ENCODE measurements at places on chromosomes 4 and X. TPM values are rescaled to one million over a fixed set of nuclear protein-coding genes. Genes with fewer than 3 reads are reported as not detected.

Gene WDFY3
- 80.1 TPM for total RNA-seq

Gene PLA2G12A
- 41.3 TPM for total RNA-seq

Gene NHS
- 11.5 TPM for total RNA-seq

Gene PDE6B
- total RNA-seq: 2.3 TPM

Gene HPGD
- total RNA-seq: not detected

Gene CLNK
- total RNA-seq: not detected

Gene NKX6-1
- 0.49 TPM for total RNA-seq

DNA sequence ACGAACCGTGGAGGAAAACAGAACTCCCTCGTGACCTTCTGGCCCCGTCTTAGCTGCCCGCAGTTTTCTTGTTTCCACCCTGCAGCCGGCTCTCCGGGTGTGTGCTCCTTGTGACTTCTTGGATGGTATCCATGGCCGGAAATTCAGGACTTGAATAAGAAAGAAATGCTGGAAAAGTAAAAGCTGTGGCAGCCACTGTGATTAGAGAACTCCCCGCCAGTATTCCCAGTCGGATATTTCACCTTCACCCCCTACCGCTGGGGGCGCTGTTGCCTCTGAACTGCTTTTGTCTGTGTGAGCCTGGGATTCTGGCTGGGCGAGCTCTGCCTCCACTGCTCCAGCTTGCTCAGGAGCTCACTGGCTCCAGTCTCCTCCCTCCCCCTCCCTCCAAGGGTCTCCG is 41.5 kb upstream of the CYP4V2 start:
- H3K27me3 ChIP-seq: no peaks in the 10 kb centered on the region
- peaks cover 8% of the 10 kb centered on the region for H3K4me1 ChIP-seq
- H3K36me3 ChIP-seq: peaks cover 5% of the 10 kb centered on the region
- no peak overlapping the region for H3K27ac ChIP-seq
- DNase-seq: no peak

DNA sequence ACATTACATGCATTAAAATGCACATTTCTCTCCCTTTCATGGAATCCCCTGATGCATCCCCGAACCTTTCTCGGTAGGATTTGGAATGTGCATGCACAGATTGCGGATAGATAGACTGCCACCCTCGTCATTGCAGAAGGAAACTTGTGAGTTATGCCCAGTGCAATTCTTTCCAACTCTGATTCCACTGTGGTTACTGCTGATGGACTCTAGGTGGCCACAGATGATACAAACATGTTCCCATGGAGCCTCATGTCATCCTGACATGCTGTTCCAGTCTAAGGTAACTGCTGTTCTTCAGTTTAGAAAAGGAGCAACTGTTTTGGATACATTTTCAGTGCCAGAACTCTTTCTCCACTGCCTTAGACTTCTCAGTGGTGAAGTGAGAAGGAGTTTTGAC is 9.1 kb upstream of the VCX3B start:
- no peak overlapping the region for H3K4me3 ChIP-seq
- DNase-seq: no peak
- peaks cover 5% of the 10 kb centered on the region for H3K4me1 ChIP-seq
- no peaks in the 10 kb centered on the region for H3K27me3 ChIP-seq
- H3K27ac ChIP-seq: no peak overlapping the region

GRCh38 chrX:41259516-41259915 is 74.4 kb upstream of the DDX3X start:
- H3K36me3 ChIP-seq: no peaks in the 10 kb centered on the region
- no peak overlapping the region for H3K4me3 ChIP-seq
- H3K4me1 ChIP-seq: no peaks in the 10 kb centered on the region
- no peaks in the 10 kb centered on the region for H3K27me3 ChIP-seq

- no peak overlapping the region for H3K27ac ChIP-seq
- no peak for DNase-seq
- no peaks in the 10 kb centered on the region for H3K36me3 ChIP-seq
- H3K27me3 ChIP-seq: no peaks in the 10 kb centered on the region
These were observed 4.7 kb downstream of the RIPPLY1 start for GRCh38 chrX:106898462-106898861.

GRCh38 chrX:31114858-31115257 is 43.0 kb upstream of the FTHL17 start:
- no peak overlapping the region for H3K4me3 ChIP-seq
- no peak for DNase-seq
- peaks cover 5% of the 10 kb centered on the region for H3K36me3 ChIP-seq
- H3K27ac ChIP-seq: no peak overlapping the region
- no peaks in the 10 kb centered on the region for H3K27me3 ChIP-seq
- peaks cover 24% of the 10 kb centered on the region for H3K4me1 ChIP-seq

GRCh38 chr4:10114147-10114546 is 2.5 kb downstream of the WDR1 start:
- H3K4me1 ChIP-seq: peaks cover 84% of the 10 kb centered on the region
- H3K4me3 ChIP-seq: peak overlapping the region; percentile 93
- peaks cover 37% of the 10 kb centered on the region for H3K36me3 ChIP-seq
- no peaks in the 10 kb centered on the region for H3K27me3 ChIP-seq

- peaks cover 34% of the 10 kb centered on the region for H3K4me1 ChIP-seq
- no peaks in the 10 kb centered on the region for H3K36me3 ChIP-seq
- no peak for DNase-seq
- peak overlapping the region; percentile 97 for H3K27ac ChIP-seq
- H3K4me3 ChIP-seq: peak overlapping the region; percentile 30
- no peaks in the 10 kb centered on the region for H3K27me3 ChIP-seq
These were observed 191.4 kb downstream of the SPRY1 start for GRCh38 chr4:123587983-123588494.

DNA sequence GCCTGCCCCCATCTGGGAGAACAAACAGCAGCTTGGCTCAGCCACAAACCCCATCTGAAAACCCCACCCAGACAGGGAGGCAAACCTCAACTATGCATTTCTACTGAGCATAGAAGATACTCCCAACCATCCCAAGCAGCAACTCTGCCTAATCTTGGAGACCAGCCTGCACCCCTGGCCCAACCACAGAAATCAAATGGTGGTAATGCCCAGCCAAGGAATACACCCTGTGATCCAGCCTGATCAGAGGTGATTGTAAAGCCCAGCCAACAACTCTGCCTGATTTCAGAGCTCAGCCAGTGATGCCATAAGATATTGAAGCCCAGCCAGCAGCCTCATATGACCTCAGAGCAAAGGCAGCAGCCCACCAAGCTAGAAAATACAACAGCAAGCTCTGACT is 19.8 kb downstream of the TMLHE start:
- DNase-seq: no peak
- H3K36me3 ChIP-seq: peaks cover 9% of the 10 kb centered on the region
- H3K4me3 ChIP-seq: no peak overlapping the region
- H3K27me3 ChIP-seq: no peaks in the 10 kb centered on the region

GRCh38 chr4:110998320-110998719 is 375.4 kb upstream of the PITX2 start:
- no peak overlapping the region for H3K4me3 ChIP-seq
- DNase-seq: no peak
- no peaks in the 10 kb centered on the region for H3K4me1 ChIP-seq
- no peaks in the 10 kb centered on the region for H3K36me3 ChIP-seq

GRCh38 chr4:112327965-112328733 is 31.0 kb downstream of the ALPK1 start:
- H3K36me3 ChIP-seq: peaks cover 6% of the 10 kb centered on the region
- H3K27ac ChIP-seq: no peak overlapping the region
- DNase-seq: no peak
- H3K27me3 ChIP-seq: peaks cover 4% of the 10 kb centered on the region
- H3K4me3 ChIP-seq: no peak overlapping the region

GRCh38 chrX:135309430-135309923 is at the start of gene ETDC:
Gene ETDC (plus strand): TSS chrX:135309480. CDS start chrX:135309480, 0 bp downstream.
- no peaks in the 10 kb centered on the region for H3K27me3 ChIP-seq
- H3K27ac ChIP-seq: no peak within 1 kb of the TSS
- H3K4me1 ChIP-seq: no peaks in the 10 kb centered on the region
- no peaks in the 10 kb centered on the region for H3K36me3 ChIP-seq

DNA sequence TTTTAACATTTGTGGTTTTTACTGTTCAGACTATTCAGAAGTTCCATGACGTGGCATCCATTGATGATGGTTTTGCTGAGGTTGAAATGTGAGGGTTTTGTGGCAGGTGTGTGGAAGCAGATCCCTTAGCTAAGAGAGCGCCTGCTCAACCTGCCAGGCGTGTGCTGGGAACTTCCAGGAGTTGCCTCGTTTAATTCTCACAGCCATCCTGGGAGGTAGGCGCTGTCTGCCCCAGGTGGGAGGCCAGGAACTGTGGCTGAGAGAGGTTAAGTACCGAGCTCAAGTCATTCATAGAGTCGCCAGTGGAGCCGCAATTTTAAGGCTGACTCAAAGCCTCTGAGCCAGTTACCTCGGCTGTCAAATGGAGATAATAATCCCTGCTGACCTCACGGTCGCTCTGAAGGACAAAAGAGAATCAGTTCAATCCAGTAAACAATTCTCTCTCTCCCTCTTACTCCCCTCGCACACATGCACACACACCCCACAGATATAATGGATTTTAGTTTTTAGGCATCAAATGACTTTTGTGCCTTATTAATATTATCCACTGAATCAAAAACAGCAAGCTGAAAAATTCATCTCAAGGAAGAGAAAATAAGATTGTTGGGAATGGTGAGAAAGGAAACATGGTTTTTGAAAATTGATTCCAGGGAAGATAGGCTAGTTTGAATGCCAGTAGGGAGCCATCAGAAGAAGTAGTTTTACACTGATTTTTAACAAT is 171.3 kb downstream of the PTTG2 start:
- peaks cover 21% of the 10 kb centered on the region for H3K36me3 ChIP-seq
- no peaks in the 10 kb centered on the region for H3K27me3 ChIP-seq
- peak overlapping the region; percentile 96 for H3K27ac ChIP-seq
- no peak for DNase-seq
- H3K4me1 ChIP-seq: peaks cover 51% of the 10 kb centered on the region

- H3K4me3 ChIP-seq: peak within 1 kb of the TSS; percentile 58
- peaks cover 11% of the 10 kb centered on the region for H3K4me1 ChIP-seq
- no peak within 1 kb of the TSS for H3K27ac ChIP-seq
- no peak for DNase-seq
These were observed at the start of gene PRKG2 for GRCh38 chr4:81214881-81215868. Gene PRKG2 (minus strand): TSS chr4:81215222. CDS start chr4:81205047, 10,175 bp downstream.

GRCh38 chr4:1795299-1796195 is 2.5 kb downstream of the FGFR3 start:
- peaks cover 3% of the 10 kb centered on the region for H3K27me3 ChIP-seq
- no peak overlapping the region for H3K4me3 ChIP-seq
- no peak overlapping the region for H3K27ac ChIP-seq

- no peak overlapping the region for H3K27ac ChIP-seq
- no peaks in the 10 kb centered on the region for H3K36me3 ChIP-seq
- H3K4me3 ChIP-seq: no peak overlapping the region
- no peak for DNase-seq
These were observed 22.3 kb upstream of the RNF150 start for GRCh38 chr4:141155586-141155985.
